ENCODE measurements at places on chromosomes 6 and 20.

- DNase-seq, result no peak
Measured at GRCh38 chr6:17423026-17423425, 29.6 kb downstream of the CAP2 start.

- no peak for DNase-seq
Measured at GRCh38 chr20:31842471-31843157, 2.8 kb downstream of the FOXS1 start.

DNA sequence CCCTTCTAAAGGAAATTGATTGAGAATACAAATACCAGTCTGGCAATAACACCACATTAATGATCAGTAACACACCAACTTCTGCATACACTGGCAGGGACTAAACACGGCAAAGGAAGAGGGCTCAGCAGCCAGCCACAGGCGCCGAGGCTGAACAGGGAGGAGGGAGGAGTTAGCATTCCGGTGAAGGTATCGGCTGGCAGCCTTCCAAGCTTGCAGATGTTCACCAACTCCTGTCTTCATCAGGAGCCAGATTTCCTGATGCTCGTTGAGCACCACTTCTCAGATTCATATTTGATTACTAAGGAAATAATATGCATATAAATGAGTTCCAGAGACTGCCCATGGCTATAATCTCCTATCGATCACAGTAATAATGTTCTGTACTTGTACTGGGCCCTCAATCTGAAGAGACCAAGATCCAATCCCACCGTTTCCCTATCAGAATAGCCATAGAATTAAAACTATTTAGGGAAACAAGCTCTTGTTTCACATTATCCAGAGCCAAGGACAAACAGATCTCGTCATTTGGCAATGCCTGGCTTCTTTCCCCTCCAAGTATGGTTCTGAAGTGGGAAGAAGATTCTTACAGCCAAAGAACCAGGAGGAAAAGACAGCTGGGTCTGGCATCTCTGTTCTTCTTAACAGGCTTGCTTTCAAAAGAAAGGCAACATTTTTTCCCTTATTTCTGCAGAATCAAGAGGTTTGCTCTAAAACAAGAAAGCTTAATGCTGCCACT, 42.2 kb downstream of the GFOD1 start:
- DNase-seq, result no peak

DNA sequence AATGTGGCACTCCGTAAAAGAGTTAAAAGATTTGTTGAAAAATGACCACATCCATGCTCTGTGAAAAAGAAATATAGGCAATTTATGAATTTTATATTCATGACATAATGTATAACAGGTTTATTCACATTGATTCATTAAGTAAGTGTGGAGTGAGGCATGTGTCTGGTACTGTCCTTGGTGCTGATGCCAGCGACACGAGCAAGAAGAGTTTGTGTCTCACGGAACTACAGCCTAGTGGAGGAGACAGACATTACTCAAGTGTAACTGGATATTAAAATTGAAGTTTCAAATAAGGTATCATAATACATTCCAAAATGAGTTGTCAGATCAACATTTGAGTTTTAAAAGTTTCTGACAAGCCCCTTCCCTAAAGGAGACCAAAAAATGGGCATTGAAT, 158.2 kb upstream of the PRND start:
- peak; percentile 64 for DNase-seq

DNA sequence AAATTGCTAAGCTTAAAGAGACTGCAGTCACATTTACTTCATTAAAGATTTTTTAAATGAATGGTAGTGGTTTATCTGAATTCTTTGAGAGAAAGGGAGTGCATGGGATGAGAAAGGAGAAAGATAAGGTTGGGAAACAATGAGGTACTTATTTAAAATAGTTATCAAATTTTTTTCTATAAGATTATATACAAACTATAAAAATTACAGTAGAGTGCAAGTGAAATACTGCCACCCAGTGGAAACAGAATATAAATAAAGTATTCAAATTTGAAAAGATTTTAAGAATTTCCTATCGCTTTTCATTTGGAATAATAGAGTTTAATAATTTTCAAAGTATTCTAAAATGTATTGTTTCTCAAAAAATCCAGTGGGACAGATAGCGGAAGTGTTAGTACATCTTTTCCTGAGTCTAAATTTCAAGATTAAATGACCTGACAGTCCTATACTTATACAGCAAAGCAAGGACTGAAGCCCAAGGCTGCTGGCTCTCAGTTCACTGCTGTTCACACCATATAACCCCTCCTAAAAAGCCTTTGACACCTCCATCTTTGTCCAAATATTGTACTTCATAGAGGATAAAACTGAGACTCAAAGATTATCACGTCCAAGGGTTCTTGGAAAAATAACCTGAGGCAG, 31.1 kb downstream of the EPM2A start:
- DNase-seq, result peak; percentile 21

- DNase-seq, result peak; percentile 72
Measured at GRCh38 chr6:130322673-130323268, 43.0 kb upstream of the TMEM200A start.

DNA sequence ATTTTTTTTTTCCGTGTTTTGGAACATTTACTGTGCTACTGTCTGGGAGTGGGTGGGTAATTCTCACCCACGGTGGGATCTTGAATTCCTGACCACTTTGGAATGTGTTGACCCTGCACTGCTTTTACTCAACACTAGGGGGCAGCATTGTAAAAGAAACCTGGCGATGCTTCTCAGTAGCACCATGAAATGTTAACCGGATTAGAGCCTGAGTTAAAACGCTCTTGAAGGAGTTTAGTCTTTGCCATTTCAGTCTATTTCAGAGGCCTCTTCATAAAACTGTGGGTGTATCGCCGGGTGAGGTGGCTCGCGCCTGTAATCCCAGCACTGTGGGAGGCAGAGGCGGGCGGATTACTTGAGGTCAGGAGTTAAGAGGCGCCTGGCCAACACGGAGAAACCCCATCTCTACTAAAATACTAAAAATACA, 114.4 kb upstream of the PRND start:
- peak; percentile 73 for DNase-seq

DNA sequence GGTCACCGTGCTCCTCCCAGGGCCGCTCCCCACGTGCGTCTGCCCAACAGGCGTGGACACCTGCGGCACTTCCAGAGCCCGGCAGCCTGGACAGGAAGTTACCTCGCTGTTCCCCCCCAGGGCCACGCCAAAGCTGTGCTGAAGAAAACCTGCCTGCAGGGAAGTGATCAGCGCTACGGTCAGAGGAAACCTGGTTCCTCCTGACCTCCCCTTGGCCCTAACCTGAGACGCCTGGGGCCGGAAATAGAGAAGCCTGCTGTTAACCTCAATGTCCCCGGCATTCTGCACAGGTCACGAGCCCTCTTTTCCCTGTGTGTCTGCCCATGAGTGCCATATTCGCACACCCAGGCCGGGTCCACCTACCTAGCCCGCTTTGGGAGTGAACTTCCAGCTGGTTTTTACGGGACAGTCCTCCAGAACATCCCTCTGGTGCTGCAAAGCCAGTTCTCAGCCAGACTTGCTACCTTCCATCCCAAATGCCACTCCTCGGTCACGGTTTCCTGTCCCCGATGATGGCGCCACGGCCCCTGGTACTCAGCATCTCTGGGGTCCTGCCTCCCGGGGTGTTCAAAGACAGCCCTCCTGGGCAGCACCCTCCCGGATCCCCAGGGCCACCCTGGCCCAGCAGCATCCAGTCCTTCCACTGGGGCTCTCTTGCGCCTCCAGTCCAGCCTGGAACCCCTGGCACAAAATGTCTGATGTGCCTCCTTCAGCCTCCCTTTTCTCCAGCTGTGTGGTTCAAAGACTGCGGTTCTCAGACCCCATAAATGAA, 12.0 kb upstream of the IRF4 start:
- DNase-seq, result no peak

GRCh38 chr6:137709424-137710236, 157.4 kb upstream of the TNFAIP3 start:
- DNase-seq, result peak; percentile 87

DNA sequence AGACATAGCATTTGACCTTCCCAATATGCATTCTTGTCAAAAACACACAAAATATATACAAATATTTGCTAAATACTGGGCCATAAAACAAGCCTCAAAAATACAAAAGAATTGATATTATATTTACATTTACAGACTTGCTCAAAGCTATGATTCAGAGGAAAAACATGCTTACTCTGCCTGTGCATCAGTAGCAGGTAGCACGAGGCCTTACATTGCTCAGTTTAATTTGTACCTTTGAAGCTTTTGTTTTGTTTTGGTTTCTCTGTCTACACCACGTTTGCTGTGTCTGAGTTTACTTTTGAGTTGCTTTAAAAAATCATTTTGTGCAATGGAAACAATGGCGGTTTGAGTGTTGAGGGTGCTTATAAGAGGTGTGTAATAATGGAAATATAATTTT, 99.3 kb downstream of the PHF3 start:
- DNase-seq, result no peak

- no peak for DNase-seq
Measured at GRCh38 chr20:39916236-39916765, 772.7 kb downstream of the MAFB start.

- no peak for DNase-seq
Measured at GRCh38 chr6:49264496-49264895, 198.6 kb downstream of the MMUT start.

DNA sequence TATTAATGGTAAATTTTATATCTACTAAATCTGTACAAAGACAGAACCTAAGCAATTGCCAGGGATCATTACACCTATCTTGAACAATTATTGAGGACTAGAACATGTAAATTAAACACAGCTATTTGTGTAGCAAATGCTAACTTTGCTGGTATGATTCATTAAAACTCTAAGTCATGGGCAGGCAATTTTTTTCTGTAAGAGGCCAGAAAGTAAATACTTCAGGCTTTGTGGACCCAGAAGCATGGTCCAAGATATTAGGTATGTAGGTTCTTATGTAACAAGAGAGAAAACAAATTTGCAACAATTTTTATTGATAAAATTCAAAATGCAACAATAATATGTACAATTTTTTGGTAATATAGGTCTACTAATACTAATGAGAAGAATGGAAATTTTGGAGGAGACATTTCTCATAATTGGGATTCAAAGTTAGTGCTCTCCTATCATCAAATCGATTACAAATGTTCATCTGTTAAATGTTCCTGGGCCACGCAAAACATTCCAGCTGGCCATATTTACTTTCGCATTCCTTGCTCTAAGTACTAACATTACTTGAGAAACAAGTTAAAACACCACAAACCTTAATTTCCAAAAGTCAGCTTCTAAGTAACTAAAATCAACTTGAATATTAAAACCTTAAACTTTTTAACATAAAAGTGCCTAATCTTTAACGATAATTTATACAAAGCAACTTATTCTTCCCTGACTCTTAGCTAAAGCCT, 4.3 kb downstream of the TMEM30A start:
- DNase-seq, result no peak

DNA sequence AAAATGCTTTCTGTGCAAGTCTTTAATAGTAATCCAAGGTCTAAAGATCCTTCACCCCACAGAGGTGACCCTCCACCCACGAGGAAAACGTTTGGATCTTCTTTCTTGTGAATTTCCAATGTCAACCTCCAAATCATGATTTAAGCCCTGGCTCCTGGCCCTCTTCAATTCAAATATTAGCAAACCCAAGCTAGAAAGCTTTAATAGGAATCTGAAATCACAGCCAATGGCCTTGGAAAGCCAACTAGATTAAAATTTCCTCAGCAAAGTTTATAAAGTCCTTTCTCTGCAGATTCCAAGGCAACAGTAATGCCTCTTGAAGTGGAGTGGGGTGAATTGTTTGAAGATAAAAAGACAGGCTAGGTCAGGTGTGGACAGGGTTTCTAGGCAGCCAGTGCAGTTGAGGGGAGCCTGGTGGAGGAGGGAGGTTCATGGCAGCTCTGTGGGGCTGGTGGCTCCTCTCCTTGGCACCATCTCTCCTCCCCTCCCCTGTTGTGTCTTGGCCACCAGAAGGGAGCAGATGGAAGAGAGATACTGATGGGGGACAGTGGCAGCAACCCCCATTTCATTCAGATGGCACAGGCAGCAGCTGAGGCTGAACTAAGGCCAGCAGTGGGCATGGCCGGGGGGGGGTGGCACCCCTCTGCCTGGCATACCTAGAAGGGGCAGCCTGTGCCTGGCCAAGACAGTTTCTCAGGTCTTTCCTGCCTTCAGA, 12.0 kb upstream of the UQCC2 start:
- no peak for DNase-seq

GRCh38 chr6:158631678-158632537, 12.6 kb downstream of the DYNLT1 start:
- peak; percentile 70 for DNase-seq

- DNase-seq, result no peak
Measured at GRCh38 chr20:23047001-23047737, 2.3 kb downstream of the THBD start.

- no peak for DNase-seq
Measured at GRCh38 chr6:13473768-13474165, 13.6 kb downstream of the GFOD1 start.

DNA sequence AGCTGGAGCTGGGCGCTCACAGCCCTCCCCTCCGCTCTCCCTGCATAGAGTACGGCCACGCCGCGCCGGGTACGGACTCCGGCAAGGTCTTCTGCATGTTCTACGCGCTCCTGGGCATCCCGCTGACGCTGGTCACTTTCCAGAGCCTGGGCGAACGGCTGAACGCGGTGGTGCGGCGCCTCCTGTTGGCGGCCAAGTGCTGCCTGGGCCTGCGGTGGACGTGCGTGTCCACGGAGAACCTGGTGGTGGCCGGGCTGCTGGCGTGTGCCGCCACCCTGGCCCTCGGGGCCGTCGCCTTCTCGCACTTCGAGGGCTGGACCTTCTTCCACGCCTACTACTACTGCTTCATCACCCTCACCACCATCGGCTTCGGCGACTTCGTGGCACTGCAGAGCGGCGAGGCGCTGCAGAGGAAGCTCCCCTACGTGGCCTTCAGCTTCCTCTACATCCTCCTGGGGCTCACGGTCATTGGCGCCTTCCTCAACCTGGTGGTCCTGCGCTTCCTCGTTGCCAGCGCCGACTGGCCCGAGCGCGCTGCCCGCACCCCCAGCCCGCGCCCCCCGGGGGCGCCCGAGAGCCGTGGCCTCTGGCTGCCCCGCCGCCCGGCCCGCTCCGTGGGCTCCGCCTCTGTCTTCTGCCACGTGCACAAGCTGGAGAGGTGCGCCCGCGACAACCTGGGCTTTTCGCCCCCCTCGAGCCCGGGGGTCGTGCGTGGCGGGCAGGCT, 4.6 kb downstream of the KCNK15 start:
- peak; percentile 58 for DNase-seq

- DNase-seq, result no peak
Measured at GRCh38 chr20:5268449-5268848, 48.3 kb downstream of the PROKR2 start.

DNA sequence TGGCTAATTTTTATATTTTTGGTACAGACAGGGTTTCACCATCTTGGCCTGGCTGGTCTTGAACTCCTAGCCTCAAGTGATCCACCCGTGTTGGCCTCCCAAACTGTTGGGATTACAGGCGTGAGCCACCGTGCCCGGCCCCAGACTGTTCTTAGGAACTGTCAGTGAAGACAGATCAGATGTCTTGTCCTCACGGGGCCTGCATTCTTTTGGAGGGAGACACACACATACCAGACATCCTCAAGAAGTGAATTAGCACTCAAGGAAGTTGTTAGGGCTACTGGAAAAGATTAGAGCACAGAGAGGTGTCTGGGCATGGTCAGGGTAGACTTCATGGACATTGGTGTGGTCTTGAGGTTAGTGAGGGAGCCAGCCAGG, 10.3 kb upstream of the LPIN3 start:
- no peak for DNase-seq
